ENCODE measurements at places on chromosomes 3 and 15. TPM values are rescaled to one million over a fixed set of nuclear protein-coding genes. Genes with fewer than 3 reads are reported as not detected.

Gene ENTPD3
- total RNA-seq = not detected

Gene SOX14
- not detected for total RNA-seq

Gene MOBP
- total RNA-seq = 0.04 TPM

Gene AP3B2
- total RNA-seq = not detected

Gene SPESP1
- total RNA-seq = not detected

Gene LCTL
- total RNA-seq = 2.0 TPM

Gene GP5
- not detected for total RNA-seq

Gene LTK
- total RNA-seq = 4.7 TPM

Gene SLC27A2
- not detected for total RNA-seq

Gene ASB14
- total RNA-seq = not detected

Gene ECE2
- not detected for total RNA-seq

Data from SJCRH30 (cell line).